Ascending aorta (tissue), 2 donors: ENCODE measurements at places on chromosomes 3 and 15. TPM values are rescaled to one million over a fixed set of nuclear protein-coding genes. Genes with fewer than 3 reads are reported as not detected.

DNA sequence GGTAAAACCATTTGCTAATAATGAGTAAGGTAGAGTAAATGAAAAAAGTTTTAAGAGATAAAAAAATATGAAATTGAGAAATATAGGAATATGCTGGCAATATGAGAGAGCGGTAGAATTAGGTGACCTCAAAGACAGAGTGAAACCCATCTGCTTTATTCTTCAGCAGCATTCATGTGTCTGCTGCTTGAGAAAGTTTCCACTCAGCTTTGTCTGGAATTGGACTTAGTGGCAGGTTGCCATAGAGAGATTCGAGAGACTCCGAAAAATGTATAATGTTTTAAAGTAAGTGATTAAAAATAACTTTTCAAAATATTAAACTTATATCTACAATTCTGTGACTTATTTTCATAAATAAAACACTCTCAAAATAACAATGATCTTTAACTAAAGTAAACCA lies 5.0 kb downstream of the SUCNR1 start:
- H3K4me1 ChIP-seq: peaks cover 10% of the 10 kb centered on the region
- DNase-seq: no peak
- no peaks in the 10 kb centered on the region for H3K36me3 ChIP-seq
- no peaks in the 10 kb centered on the region for H3K27me3 ChIP-seq
- no peak overlapping the region for H3K4me3 ChIP-seq

DNA sequence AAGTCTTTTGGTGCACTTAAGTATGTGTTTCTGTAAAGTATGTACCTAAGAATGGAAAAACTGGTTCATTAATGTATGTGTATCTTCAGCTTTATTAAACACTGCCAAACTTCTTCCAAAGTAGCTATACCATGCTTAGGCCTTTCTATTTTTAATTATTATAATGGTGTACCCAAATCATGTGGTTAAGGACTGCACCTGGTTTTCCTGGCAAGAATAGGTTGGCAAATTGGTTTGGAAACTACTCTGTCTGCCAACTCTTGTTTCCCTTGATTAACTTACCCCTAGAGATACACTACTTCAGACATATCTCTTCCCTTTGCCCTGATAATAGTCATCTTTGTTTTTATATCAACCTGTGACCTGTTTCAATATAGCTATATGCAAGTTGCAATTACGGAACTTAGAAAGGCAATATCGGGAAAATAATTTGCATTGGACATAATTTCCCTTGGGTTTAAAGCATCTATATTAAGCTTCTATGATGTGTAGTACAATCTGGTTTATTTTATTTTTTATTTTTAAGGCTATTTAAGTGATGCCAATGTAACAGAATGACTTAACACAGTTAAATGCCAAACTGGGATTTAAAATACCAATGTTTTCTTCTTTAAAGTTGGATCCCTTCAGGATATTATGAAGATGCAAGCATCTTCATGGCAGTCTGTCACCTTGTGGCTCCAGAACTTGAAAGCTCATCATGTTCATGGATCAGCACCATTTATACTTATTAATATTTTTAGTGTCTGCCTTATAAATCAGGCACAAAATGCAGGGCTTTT lies 40.6 kb upstream of the TMEM108 start:
- no peaks in the 10 kb centered on the region for H3K27me3 ChIP-seq
- H3K4me3 ChIP-seq: no peak overlapping the region
- DNase-seq: no peak
- H3K27ac ChIP-seq: no peak overlapping the region
- H3K4me1 ChIP-seq: no peaks in the 10 kb centered on the region

ITIH3 gene
- total RNA-seq: 38.3 TPM

DNA sequence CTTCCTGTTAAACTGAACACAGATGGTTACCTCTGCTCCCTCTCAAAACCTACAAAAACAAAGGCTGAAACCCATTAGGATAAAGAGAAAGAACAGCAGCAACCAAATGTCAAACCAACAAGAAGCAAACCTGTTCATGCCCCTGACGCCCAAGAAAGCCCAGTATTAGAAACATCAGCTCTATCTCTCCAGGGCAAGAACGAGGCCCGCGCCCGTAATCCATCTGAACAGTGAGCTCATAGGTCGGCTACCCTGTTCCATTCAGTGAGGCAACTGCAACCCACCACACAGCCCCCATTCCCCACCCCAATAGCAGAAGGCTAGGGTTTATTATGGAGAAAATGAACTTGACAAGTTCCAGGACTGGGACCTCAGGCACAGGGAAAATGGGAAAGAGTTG lies 10.0 kb downstream of the LSG1 start:
- no peak overlapping the region for H3K4me3 ChIP-seq
- H3K27ac ChIP-seq: no peak overlapping the region
- DNase-seq: no peak
- H3K36me3 ChIP-seq: peaks cover 47% of the 10 kb centered on the region

- no peaks in the 10 kb centered on the region for H3K4me1 ChIP-seq
- H3K27me3 ChIP-seq: no peaks in the 10 kb centered on the region
- H3K36me3 ChIP-seq: no peaks in the 10 kb centered on the region
- H3K4me3 ChIP-seq: no peak overlapping the region
- no peak overlapping the region for H3K27ac ChIP-seq
Observed at GRCh38 chr3:113898892-113899291, 48.9 kb upstream of the ZDHHC23 start.

- H3K36me3 ChIP-seq: no peaks in the 10 kb centered on the region
- no peak for DNase-seq
- no peak overlapping the region for H3K27ac ChIP-seq
- no peaks in the 10 kb centered on the region for H3K27me3 ChIP-seq
Observed at GRCh38 chr3:66692766-66693150, 191.9 kb upstream of the LRIG1 start.

- no peak for DNase-seq
- no peaks in the 10 kb centered on the region for H3K36me3 ChIP-seq
- no peaks in the 10 kb centered on the region for H3K4me1 ChIP-seq
Observed at GRCh38 chr3:125245521-125245920, 33.0 kb upstream of the SLC12A8 start.

GRCh38 chr15:70589221-70589620 lies 174.1 kb downstream of the UACA start:
- no peak overlapping the region for H3K27ac ChIP-seq
- H3K27me3 ChIP-seq: no peaks in the 10 kb centered on the region
- DNase-seq: peak; percentile 19
- H3K36me3 ChIP-seq: no peaks in the 10 kb centered on the region

- H3K27me3 ChIP-seq: no peaks in the 10 kb centered on the region
- peaks cover 5% of the 10 kb centered on the region for H3K4me1 ChIP-seq
- H3K27ac ChIP-seq: no peak overlapping the region
- H3K36me3 ChIP-seq: no peaks in the 10 kb centered on the region
Observed at GRCh38 chr3:151896246-151897012, 23.0 kb downstream of the SUCNR1 start.

GP9 gene
- not detected for total RNA-seq

DNA sequence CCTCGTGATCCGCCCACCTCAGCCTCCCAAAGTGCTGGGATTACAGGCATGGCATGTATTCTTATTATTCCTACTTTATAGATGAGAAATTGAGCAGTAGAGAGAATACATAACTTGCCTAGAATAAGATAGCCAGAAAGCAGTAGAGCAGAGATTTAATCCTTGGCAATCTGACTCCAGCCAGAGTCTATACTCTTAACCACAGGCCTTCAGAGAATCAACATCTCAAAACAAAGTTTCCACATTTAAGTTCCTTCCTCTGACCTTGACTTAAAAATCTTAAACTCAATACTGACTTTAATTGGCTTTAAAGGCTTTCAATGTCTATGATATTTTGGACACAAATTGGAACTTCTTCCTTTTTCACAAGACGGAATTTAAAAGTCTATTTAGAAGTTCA lies 37.1 kb downstream of the ZNF106 start:
- no peak for DNase-seq
- peaks cover 19% of the 10 kb centered on the region for H3K4me1 ChIP-seq
- no peak overlapping the region for H3K4me3 ChIP-seq
- H3K36me3 ChIP-seq: peaks cover 21% of the 10 kb centered on the region
- no peak overlapping the region for H3K27ac ChIP-seq

TGM5 gene
- total RNA-seq: not detected

DNA sequence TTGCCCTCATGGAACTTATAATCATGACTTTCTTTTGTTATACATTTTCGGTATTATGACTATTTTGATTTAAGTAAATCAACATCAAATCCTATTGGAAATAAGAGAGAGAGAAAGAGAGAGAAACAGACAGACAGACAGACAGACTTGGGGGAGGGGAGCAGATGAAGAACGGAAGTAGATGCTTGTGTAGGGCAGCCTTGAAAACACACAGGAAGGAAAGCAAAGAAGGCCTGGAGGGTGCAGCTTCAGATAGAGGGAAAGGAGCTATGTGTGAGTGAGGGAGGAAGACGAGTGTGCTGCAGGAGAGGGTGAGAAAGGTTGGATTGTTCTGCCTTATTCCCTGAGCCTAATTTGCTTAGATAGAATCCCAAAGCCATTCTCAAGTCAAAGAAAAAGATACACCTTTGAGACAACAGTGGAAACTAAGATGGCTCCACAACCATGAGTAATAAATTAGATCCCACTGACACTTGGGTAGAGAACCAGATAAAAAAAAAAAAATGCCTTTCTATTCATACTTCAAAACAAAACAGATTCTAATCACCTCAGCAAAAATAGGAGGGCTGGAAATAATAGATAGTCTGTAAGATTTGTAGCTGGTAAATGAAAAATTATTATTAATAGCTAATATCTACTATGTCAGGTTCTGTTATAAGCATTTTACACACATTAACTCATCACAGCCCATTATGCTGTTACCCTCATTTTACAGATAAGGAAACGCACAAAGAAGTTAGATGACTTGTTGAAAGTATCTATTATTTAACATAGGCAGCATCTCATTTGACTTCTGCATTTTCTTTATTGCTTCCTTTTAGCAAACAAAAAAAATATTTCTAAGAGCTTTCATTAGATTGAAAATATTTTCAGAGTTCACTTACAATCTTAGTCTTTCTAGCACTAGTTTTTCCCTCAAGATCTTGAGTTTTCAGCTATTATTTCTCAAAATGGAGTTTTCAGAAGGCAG lies 214.1 kb downstream of the TNIK start:
- no peaks in the 10 kb centered on the region for H3K27me3 ChIP-seq
- no peaks in the 10 kb centered on the region for H3K4me1 ChIP-seq
- no peak for DNase-seq

DNA sequence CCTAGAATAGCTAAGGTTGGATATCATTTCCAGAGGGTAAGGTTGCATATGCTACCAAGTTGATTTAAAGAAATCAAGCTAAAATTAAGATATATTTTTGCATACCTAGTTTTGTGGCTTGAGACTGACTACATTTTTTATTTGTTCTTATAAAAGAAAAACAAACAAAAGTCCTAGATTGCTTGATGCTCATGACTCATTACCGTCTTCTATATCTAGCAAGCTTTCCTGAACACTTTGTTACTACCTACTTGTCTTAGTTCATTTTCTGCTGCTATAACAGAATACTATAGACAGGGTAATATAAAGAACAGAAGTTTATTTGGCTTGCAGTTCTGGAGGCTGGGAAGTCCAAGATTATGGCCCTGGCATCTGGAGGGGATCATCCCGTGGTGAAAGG lies 152.1 kb upstream of the THRB start:
- no peak overlapping the region for H3K27ac ChIP-seq
- H3K27me3 ChIP-seq: no peaks in the 10 kb centered on the region
- H3K36me3 ChIP-seq: no peaks in the 10 kb centered on the region
- no peaks in the 10 kb centered on the region for H3K4me1 ChIP-seq
- DNase-seq: no peak

DNA sequence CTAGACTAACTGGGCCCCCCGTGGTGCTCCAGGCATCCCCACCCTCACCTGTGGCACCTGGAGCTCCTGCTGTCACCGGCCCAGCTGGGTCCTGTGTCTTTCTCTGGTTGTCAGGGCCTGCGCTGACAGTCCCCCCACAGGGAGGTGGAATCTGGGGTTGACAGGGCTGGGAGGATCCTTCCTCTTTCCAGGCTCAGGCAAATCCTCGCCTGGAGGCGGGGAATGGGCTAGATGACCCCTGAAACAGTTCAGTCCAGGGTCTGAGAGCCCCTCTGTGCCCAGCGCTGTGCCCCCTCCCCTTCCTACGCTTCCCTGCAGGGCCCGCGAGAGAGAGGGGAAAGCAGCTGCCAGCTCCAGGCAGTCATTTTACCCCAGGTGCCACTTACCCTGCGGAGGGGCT lies 50.1 kb upstream of the MCF2L2 start:
- no peaks in the 10 kb centered on the region for H3K27me3 ChIP-seq
- H3K4me1 ChIP-seq: no peaks in the 10 kb centered on the region
- H3K36me3 ChIP-seq: no peaks in the 10 kb centered on the region
- no peak overlapping the region for H3K27ac ChIP-seq
- no peak for DNase-seq

NDN gene
- 132 TPM for total RNA-seq

GRCh38 chr3:10546820-10547263 lies 41.5 kb upstream of the ATP2B2 start:
- no peak for DNase-seq
- no peaks in the 10 kb centered on the region for H3K27me3 ChIP-seq

- no peaks in the 10 kb centered on the region for H3K4me1 ChIP-seq
- H3K4me3 ChIP-seq: no peak overlapping the region
- H3K27ac ChIP-seq: no peak overlapping the region
- DNase-seq: no peak
Observed at GRCh38 chr3:62169906-62170660, 203.3 kb downstream of the FEZF2 start.

EXOG gene
- total RNA-seq: 11.2 TPM

DNA sequence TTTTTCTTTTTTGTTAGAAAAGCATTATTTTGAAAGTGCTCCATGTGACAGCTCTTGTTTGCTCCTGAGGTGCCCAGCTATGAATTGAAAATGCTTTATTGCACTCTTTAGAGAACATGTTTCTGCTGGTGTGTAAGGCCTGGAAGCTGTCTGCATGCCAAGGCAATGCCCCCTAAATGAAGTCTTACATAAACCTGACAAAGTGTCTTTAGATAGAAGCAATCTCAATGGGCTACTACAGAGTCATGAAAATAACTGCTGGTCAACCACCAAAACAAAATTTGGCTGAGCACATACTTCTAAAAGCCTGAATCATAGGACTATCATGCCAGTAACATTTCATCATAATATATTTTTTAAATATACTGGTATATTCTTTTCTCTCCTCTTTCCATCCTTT lies 178.7 kb downstream of the THRB start:
- H3K4me1 ChIP-seq: no peaks in the 10 kb centered on the region
- DNase-seq: no peak
- no peak overlapping the region for H3K4me3 ChIP-seq
- H3K27ac ChIP-seq: no peak overlapping the region
- H3K36me3 ChIP-seq: no peaks in the 10 kb centered on the region

DNA sequence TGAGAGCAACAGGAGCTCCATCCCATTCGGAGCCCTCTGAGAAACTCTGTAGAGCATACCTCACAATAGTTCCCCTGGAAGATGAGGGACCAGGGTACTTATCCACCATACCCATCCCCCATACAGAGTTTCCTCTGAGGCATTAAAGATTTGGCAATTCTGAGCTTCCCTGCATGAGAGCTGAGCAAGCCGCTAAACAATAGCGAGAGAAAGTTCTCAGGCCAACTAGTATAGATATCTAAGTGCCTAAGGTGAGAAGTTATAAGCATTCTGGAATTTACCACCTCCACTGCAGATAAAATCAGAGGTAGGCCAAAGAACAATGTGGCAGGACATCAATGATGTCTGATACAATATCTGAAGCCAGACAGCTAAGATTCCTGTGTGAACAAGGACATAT lies 129.1 kb upstream of the MBNL1 start:
- H3K4me3 ChIP-seq: no peak overlapping the region
- H3K4me1 ChIP-seq: peaks cover 4% of the 10 kb centered on the region
- H3K27ac ChIP-seq: no peak overlapping the region
- no peak for DNase-seq
- H3K27me3 ChIP-seq: no peaks in the 10 kb centered on the region

ISL2 gene
- not detected for total RNA-seq

C3orf20 gene
- total RNA-seq: not detected

CFAP20DC gene
- total RNA-seq: not detected
